ENCODE measurements at places on chromosomes 3 and 15.

DNA sequence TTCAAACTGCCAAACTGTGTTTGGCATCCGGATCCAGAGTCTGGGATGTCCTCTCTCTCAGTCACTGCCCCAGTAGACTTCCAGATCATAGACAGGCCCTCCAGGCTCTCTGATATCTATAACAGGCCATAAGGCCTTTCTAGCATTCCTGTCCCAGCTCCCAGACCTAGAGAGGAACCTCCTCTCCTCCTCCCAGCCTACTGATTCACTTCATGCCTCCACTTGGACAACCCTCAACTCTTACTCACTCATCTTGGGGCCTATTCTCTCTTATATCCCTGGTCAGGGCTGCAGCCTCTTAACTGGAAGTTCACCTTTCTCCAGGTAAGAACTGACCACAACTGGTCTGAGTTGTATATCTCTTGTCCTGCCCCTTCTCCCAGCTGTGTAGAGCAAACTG is 253.7 kb upstream of the TRIM42 start:
- DNase-seq = no peak

DNA sequence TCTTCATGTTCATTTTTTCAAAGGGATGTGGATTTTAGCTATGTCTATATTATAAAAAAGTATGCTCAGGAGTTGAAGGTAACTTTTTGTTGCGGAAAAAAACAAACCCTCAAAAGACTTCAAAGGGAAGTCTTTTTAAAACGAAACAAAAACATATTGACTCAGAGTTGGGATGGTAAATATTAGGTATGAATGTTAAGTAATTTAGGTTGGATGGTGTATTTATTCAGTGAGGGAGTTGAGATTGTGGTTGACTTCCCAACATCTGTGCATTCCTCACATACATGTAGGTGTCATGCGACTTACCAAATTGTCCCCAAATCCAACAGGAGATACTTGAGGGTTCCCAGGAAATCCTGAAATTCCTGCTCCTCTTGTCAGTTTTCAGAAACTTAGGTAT is 32.7 kb upstream of the PLSCR5 start:
- DNase-seq = no peak

DNA sequence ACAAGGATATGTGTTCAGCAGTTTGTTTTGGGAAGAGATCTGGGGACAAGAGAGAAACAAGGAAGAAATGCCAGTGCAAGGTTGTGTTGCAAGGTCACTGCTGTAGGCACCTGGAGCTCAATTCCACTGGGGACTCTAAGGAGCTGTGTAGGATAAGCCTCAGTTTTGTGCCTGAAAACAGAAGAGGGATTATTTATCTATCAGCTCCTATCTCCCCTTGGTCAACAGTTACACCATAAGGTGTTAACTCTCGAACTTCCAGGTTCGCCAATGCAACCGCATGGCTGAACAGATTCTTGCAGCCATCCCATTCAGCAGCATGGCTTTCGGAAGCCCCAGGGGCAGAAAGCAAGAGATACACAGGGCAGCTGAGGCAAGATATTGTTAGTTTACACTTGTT is 41.6 kb upstream of the CNOT10 start:
- DNase-seq = no peak

DNA sequence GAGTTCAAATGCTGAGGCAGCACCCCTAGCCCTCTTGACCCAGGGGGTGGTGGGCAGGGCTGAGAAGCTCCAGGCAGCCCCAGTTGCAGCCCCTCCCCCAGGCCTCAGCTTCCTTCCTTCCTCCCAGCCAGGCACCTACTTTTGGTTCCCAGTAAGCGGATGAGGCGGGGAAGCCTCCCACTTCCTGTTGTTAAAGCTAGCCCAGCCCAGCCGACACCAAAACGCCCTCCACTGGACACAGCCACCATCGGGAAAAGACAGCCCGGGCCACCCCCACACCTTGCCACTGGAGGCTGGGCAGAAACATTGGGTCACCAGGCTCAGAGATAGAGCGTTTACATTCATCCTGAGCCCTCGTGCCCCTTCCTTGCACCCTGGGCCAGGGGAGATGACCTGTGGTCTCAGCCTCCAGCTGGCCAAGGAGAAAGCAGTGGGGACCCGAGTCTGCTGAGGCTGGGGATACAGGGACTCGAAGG is 3.5 kb downstream of the DUSP7 start:
- DNase-seq = peak; percentile 22

- DNase-seq = no peak
Observed at GRCh38 chr3:134093956-134094355, 64.2 kb upstream of the SLCO2A1 start.

DNA sequence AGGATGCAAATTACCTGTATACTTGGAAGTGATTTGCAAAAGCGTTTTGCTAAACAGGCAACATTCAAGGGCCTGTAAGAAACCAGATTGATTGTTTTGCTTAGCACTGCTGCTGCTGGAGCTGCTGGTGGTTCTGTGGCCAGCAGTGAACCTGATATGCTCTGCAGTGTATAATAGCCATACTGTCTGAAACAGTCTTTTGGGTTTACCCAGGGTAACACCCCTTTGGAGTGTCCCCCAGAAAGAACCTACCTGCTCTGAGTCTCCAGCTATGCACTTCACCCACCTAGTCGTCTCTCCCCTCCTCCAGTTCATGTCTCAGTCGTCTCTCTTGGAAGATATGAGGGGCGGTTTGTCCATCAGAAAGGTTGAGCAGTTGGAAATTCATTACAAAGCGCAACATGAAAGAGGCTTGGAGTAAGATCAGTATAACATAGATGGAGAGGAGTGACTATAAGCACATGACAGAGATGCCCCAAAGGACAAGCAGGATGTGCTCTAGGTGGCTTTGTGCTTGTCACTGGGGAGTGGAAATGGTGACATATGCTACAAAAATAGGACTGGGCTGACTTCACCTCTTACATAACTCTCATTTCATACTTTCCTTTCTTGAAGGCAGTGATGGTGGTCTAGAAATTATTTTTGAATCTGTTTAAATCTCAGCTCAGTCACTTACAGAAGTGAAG is 3.8 kb downstream of the MKRN2 start:
- DNase-seq = no peak

DNA sequence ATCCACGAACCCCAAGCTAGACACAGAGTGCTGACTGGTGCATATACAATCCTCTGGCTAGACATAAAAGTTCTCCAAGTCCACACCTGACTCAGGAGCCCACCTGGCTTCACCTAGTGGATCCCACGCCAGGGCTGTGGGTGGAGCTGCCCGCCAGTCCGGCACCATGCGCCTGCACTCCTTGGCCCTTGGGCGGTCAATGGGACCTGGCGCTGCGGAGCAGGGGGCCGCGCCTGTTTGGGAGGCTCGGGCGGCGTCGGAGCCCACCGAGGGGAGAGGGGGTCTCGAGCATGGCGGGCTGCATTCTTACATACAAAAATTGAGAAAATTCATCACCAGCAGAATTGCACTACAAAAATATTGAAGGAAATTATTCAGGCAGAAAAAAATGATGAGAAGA is 120.7 kb upstream of the FAN1 start:
- no peak for DNase-seq

GRCh38 chr15:95550702-95551101 is 779.8 kb upstream of the NR2F2 start:
- DNase-seq = no peak

DNA sequence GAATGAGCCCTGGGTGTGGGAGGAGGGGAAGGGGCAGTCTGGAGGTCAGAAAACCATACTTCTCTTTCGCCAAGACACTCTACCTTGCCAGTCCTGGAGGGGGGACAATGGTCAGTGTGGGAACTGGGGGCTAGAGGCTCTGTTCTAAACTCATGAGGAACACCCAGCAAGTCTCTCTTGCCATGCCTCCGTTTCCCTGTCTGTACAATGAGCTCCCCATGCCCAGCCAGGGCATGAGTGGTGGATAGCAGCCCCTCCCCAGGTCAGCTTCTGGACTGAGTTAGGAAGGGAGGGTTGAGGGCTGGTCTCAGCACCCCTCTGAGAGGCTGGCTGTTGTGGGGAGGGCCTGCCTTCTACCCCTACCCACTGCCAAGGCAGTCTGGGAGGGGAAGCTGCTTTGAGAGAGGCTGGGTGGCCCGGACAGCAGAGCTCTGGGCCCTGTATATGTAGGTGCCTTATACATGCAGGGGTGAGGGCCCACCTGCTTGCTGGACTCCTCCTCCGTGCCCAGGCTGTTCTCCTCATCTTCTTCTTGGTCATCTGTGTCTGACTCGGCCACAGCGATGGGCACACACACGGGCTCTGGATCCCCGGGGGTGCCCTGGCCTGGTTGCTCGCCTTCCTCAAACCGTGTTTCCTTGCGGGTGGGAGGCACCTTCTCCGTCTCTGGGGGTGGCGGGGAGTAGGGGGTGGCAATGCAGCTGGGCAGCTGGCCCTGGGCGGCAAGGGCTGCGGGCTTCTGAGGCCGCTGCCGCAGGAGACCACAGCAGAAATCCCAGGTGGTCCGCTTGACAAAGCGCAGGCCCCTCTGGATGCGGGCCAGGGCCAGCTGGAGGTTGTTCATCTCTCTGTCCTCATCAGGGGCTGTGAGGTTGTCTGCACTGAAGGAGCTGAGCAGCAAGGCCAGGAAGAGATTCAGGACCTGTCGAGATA is 68.8 kb downstream of the SCN5A start:
- DNase-seq = no peak

DNA sequence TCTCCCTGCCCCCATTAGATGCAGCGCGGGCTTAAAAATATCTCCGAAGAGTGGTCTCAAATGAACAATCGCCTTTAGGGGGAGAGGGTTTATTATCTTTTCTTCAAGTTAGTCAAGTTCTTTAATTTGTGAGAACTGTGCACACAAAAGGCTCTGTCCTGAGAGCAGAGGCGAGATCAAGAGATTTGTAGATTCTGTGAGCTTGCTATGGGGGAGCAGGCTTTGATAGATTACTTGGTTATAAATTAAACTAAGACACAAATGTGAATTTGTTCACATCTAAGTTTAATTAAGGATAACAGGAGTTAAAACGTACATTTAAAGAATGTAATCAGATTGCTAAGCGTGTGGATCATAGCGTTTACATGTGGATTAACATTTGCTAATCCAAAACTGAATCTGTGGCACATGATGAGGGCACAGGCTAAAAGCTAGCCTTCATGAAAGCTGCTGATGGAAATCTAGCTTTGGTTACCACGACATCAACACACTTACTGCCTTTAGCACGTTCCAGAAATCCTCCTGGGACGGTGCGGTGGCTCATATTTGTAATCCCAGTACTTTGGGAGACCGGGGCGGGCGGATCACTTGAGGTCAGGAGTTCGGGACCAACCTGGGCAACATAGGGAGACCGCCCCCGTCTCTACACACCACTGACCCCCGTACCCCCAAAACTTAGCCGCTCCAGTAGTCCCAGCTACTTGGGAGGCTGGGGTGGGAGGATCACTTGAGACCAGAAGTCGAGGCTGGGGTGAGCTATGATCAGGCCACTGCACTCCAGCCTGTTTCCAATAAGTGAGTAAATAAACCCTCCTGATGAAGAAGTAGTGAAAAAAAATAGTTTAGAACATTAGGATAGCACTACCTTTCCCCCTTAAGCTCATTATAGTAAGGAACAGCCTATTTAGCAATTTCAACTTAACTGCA is 1.0 kb upstream of the PRTG start:
- no peak for DNase-seq

DNA sequence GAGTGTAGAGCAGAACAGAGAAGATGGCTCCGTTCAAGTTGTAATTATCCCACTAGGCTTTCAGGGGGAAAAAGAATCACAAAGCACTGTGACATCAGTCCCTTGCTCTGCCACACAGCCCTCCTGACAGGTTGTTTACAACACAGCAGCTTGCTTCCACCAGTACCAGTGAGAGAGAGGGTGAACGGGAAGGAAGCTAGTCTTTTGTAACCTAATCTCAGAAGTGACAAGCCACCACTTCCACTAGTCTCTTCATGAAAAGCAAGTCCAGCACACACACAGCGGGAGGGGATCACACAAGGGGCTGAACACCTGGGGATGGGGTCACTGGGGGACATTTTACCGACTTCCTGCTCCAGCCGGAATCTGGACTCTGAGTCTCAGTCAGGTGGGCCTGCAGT is 86.3 kb downstream of the FAM81A start:
- DNase-seq = peak; percentile 30
